Activated T-cell treated with anti-CD3 and anti-CD28 coated beads, Interleukin-2, amount 50 U/mL, for 72 hours (primary cell): ENCODE measurements at places on chromosomes 3 and 15.
A peak's percentile ranks its signal among the peaks of the same experiment; 100 is the strongest.

DNA sequence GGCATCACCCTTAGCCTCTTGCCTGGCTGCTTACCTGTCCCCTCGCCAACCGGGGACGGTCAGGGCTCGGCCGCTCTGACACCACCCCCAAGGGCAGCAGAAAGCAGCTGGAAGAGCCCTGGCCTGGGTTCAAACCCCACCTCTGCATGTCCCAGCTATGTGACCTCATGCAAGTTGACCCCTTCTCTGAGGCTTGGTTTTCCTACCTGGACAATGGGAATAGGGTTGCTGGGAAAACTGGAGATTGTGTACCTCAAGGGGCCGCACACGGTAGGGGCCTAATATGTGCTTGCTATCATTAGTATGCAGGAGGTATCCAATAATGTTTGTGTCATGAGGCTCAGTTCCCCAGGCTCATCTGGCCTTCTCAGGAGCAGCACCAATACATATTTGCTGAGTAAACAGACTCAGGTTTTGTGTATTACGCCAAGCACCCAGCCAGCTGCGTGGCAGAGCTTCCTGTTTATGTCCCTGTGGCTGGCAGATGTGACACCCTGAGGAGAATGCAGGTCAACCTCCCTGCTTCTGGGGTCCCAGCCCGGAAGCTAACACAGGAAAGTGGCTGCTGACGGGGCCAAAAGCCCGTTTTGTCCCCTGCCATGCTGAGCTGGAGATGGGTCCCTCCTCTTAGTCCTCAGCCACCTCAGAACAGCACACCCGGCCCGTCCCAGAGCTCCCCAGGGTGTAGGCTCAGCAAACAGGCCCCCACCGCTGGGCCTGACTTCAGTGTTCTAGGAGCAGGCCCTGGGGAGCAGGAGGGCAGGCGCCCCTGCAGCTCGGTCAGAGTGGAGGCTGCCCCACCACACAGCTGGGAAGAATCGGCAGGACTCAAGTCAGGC, 29.7 kb downstream of the PLXND1 start:
- peak; percentile 33 for DNase-seq

DNA sequence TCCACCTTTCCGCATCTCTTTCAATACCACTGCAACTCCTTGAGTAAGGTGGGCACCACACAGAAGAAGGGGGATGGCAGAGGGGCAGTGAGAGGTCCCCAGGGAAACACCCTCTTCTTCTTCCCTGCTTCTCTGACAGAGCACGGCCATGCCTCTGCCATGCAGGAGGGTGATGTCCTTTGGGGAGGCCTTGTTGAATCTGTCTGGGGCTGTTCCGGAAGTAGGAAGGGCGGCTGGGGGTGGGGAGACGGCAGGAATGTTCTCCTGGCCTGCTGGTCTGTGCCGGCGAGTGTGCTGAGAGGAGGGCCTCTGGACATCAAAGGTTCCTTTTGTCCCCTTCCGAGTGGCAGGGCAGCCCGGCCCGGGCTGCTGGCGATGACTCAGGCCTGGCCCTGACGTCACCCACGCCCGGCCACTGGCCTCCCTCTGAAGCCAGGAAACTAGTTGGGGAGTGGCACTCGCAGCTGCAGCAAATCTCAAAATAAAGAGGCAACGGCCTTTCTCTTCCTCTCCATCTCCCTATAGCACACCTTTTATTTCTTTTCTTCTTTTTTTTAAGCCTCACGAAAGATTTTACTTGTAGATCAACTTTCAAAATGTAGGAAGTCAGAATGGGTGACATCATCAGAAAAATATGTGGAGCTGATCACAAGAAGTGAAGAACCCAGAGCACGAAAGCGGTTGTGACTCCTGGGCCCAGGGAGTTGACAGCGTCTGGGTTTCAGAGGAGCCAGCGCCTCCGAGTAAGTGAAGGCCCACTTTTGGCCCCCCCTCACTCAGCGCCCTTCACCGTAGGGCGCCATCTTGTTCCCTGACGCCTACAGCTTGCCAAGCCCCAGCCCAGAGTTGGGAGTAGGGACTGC, at the start of gene ZBTB38:
TSS of gene ZBTB38 (plus strand) at position 443 of the 863 bp plus-strand sequence. CDS start 73,885 bp downstream, outside the sequence.
- DNase-seq: no peak

DNA sequence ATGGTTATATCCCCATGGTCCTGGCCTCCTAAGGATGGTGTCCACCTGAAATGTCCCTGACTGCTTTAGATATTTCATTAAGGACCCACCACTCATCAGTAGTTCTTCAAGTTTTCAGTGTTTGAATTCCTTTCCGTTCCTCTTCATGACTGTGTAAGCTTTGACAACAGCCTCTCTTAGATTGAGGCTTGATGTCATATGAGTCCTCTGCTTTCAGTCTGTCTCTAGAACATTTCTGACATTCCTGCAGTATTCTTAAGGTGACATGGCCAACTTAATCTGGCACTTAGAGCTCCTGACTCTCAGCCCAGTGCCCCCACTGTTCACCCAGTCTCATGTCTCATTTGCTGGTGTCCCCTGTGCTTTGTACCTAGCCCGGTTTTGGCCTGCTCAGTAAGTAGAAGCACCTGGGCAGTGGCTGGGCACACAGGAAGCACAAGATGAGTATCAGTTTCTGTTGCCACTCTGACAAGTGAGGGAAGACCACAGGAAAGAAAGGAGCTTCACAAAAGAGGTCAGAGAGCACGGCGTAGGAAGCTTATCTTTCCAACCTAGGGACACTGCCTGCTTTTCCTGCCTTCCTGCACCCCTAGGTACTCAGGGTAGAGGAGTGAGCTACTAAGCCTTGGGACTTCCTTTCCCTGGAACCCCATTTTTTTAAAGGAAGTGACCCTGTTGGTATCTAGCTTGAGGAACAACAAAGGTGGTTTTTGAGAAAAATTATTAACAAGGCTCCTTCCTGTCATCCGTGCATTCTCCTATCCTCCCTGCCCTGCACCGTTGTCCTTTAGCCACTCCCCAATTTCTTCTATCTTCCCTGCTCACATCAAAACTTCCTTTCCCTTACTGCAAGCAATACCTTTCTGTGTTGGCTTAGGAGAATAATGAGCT, 103.1 kb downstream of the KLHL25 start:
- DNase-seq: peak; percentile 59

- DNase-seq: no peak
Observed at GRCh38 chr3:62962714-62963113, 87.5 kb upstream of the CADPS start.

GRCh38 chr15:40249477-40250303, 10.8 kb downstream of the PAK6 start:
- DNase-seq: no peak
